ENCODE measurements at places on chromosomes 3 and 15.

DNA sequence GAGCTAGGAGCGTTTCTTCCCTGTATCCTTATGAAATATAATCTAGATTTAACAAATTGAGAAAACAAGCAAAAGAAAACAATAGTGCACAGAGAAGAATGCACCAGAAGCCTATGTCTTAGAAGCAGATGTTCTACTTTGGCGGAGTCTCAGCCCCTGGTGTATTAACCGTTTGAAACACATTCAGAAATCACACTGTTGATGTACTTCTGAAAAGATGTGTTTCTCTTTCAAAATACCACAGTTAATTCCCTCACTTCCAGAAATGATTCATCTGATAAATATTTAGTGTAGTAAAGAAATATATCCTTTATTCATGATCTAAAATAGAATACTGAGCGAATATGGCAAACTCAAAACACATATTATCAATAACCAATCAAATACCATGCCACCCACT lies 77.7 kb downstream of the CBLB start:
- DNase-seq = peak; percentile 2

- DNase-seq = peak; percentile 22
Observed at GRCh38 chr15:37891766-37892368, 42.6 kb upstream of the TMCO5A start.

GRCh38 chr3:134859341-134859740 lies 64.3 kb downstream of the EPHB1 start:
- DNase-seq = no peak

- DNase-seq = no peak
Observed at GRCh38 chr15:30978328-30978727, 13.1 kb downstream of the MTMR10 start.
